ENCODE measurements at places on chromosomes 3 and 15.
A peak's percentile ranks its signal among the peaks of the same experiment; 100 is the strongest.

GRCh38 chr3:146159616-146160320, 1.2 kb downstream of the PLOD2 start:
- no peak for DNase-seq

DNA sequence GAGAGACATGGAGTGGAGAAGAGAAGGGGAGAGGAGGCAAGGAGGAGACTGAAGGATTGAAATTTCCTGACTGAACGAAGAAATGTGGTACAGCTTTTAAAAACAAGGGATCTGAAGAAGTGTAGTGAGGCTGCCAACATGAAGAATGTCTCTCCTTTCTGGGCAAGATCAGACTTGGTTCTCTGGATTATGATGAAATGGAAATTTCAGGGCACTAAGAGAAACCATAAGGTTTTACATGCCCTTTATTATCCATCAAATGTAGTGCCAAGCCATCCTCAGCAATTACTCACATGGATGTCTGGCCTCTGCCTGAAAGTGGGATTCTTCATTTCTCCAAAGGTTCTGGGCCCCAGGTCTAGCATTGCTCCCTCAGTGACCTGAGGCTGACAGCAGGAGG, 77.6 kb upstream of the CCDC80 start:
- no peak for DNase-seq

- DNase-seq: peak; percentile 5
These were observed 5.6 kb upstream of the MECOM start for GRCh38 chr3:169668957-169669741.

DNA sequence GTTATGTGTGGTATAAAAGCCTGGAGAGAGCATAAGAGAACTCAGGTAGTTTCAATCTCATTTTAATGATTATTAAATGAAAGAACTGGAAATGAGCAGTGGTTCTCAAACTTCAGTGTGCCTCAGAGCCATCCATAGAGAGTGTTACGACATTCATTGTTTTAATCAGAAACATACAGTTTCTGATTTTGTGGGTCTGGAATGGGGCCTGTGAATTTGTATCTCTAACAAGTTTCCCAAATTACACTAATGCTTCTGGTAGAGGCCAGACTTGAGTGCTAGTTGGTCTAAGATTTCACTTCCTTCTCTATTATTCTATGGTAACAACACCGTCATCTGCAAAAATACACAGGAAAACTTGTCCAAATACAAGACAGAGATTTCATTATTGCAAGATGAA, 292.0 kb upstream of the NECTIN3 start:
- DNase-seq: no peak

DNA sequence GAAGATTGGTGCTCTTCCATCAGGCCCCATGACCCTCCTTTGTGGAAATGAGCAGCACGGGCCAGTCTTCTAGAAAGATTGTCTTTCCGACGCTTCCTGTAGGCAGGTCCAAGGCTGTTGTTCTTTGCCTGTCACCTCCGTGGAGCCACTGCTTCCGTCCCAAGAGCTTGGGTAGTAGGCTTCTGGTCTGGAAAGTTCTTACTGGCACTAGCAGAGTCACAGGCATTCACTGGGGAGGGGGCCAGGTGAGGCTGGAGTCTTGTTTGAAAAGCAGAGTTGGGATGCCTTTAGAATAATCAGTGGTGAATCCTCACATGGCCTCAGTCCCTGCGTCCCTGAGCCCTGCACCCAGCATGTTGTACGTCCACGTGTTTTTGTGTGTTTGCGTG, 76.2 kb upstream of the ADPGK start:
- no peak for DNase-seq

- DNase-seq: no peak
These were observed 39.9 kb downstream of the IFT57 start for GRCh38 chr3:108182339-108182738.

All from SHP77 treated with DMSO at 0.1 percent for 48 hours (cell line).